CD4-positive, alpha-beta T cell treated with Interleukin-15 for 4 hours (primary cell): ENCODE measurements at places on chromosomes 7 and 10.

GRCh38 chr10:112948196-112948595 lies 1.9 kb upstream of the TCF7L2 start:
- DNase-seq = no peak

DNA sequence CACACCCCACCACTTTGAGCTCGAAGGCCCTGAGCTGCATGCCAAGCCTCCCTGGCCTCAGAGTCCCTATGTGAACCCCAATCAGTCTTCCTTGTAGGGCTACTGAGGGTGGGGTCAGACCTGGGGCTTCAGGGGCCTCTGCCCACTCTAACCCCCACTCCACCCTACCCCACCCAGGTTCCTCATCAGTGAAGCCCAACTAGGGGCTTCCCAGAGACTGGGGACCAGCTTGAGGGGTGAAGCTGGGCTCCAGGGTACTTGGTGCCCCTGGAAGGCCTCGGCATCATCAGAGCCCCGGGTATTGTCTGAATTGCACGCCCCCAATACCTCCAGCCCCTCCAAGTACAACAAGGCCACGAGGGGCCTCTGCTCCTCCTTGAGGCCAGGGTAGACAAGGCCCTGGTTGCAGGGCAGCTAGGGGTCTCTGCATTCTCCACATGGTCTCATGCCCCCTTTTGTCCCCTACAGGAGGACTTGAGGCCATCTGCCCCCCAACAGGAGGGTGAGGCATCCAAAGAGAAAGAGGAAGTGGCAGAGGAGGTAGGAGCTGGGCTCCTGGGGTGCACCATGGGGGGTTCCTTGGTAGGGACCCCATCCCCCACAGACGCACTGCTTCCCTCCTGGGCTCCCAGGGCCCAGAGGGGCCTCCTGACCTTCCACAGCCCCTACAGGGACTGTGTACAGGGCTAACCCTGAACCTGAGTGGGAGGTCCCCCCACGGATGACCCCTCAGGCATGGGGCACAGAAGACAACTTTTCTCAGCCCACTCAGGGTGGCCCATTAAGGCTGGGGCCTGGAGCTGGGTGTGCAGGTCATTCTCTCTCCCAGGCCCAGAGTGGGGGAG lies 4.0 kb downstream of the SNCG start:
- no peak for DNase-seq

DNA sequence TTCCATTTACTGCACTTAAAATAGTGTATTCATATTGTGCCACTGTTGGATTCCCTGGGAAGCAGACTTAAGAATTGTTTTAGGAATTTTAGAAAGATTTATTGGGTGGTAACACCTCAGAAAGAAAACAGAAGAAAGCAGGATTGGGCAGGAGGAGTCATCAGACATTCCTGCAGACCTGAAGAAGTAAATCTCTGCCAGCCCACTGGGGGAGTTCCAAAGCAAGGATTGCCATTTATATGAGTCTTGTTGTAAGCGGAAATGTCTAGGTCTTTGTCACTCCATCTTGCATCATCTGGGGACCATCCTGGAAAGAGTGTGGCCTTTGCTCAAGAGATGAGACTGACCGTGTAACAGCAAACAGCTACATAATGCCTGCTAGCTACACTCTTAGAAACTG lies 947.6 kb upstream of the POT1 start:
- no peak for DNase-seq

DNA sequence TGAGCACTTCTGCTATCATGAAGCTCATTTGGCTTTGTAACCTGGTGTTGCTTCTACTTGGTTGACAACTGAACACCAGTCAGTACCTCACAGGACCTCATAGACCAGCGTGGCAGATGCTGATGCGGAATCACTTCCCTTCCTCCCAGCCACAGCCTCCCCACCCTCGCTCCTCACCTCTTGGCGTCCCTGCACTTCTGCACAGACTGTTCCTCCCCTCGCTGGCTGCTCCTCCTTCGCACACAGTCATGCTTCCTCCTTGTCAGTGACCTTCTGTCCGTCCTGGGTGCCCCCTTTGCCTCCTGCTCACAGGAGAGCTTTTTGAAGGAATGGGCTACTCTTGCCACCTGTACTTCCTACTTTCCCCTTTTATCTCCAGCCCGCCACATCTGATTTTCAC lies 61.4 kb upstream of the CTBP2 start:
- no peak for DNase-seq

- no peak for DNase-seq
Observed at GRCh38 chr10:8065651-8066050, 11.2 kb downstream of the GATA3 start.

DNA sequence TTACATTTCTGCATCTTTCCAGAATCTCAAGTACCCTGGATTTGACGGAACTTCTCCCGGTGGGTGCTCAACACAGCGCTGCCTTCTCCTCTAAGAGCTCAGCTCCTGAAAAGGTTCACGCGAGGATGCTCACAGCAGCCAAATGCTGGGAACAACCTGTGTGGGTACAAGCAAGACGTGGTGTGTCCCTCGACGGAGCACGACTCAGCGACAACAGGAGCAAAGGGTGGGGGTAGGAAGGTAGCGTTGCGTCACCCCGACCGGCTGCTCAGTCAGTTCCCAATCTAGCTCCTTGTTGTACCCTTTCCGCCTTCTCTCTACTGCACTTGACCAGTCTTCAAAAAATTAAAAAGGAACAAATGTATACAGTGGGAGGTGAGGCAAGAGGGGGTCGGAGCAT lies 117.3 kb downstream of the PTPRN2 start:
- DNase-seq = no peak
